ENCODE measurements at places on chromosomes 11 and 22.

DNA sequence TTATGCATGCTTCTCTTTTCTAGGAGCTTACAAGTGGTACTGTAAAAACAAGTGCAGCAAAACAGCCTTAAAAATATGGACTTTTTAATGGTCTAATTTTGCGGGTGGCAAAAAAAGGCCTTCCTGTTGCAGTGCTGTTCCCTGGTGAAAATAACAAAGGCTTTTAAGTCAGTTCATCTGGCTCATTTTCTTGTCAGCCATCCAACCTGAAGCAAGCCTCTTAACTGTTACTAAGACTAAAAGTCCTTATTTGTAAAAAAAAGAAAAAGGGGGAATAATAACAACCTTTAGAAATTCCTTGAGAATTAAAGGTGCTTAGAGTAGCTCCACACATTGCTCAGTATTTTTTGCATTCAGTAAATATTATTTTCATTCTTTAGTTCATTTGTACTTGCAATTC, 200.5 kb upstream of the CHORDC1 start:
- no peak for DNase-seq

- no peak for DNase-seq
Observed at GRCh38 chr11:113184498-113184897, 129.9 kb upstream of the TTC12 start.

GRCh38 chr11:31487848-31488247, 21.6 kb downstream of the IMMP1L start:
- DNase-seq: peak; percentile 84

DNA sequence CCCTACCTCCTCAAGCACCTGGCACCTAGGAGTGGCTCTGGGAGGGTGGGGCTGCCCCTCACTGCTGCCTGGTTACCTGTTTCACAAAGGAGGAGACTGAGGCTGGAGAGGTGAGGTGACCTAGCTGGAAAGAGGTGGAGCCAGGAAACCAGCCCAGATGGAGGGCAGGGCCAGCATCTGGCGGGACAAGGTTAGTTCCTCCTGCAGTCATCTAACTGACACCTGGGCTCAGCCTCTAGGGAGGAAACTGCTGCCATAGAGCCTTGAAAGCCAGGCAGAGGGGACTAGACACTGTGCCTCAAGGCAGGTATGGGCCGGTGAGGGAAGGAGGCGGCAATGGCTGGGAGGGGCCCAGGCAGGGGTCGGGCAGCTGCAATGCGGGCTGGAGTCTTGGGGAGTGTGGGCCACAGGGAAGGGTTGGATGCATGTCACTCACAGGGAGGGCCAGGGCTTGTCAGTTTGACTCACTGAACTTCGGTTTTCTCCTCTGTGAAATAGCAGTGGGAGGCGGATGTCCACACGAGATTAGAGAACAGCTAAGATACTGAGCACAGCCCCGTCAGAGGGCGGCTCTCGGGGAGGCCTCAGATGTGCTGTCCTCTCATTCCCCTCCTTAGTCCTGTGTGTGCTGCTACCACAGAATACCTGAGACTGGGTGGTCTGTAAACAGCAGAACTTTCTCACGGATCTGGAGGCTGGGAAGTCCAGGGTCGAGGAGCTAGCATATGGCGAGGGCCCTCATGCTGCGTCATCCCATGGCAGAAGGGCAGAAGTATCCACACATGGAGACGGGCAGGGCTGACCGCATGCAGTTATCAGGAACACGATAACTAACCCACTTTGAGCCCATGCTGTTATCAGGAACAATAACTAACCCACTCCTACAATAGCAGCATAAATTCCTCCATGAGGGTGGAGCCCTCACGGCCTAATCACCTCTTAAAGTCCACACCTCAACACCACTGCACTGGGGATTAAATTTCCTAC, 16.1 kb downstream of the MGAT3 start:
- peak; percentile 86 for DNase-seq

DNA sequence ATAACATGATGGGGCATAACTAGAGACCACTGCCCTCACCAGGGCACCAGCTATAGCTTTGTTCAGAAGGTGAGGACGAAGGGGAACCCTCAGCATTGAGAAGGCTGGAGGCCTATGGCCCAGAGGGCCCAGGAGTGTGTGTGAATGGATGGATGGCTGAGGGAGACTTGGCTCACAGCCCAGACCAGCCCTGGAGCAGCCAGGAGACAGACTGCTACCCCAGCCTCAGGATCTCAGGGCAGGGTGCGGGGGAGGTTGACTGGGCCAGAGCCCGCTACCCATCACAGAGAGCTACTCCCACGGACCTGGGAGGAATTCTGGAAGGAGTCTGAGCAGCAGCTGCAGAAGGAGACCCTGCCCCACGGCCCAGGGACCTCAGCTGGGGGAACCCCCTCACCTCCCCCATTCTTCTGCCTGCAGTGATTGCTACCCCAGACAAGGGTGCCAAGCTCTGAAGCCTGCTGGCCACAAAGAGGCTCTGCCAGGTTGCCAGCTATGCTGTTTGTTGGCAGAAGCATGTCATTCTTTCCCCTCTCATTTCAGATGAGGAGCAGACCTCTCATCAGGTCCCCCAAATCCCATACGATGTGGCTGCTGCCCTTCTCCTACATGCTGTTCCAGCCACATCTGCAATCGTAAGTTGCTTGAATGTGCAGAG, 5.4 kb upstream of the CSDC2 start:
- no peak for DNase-seq

DNA sequence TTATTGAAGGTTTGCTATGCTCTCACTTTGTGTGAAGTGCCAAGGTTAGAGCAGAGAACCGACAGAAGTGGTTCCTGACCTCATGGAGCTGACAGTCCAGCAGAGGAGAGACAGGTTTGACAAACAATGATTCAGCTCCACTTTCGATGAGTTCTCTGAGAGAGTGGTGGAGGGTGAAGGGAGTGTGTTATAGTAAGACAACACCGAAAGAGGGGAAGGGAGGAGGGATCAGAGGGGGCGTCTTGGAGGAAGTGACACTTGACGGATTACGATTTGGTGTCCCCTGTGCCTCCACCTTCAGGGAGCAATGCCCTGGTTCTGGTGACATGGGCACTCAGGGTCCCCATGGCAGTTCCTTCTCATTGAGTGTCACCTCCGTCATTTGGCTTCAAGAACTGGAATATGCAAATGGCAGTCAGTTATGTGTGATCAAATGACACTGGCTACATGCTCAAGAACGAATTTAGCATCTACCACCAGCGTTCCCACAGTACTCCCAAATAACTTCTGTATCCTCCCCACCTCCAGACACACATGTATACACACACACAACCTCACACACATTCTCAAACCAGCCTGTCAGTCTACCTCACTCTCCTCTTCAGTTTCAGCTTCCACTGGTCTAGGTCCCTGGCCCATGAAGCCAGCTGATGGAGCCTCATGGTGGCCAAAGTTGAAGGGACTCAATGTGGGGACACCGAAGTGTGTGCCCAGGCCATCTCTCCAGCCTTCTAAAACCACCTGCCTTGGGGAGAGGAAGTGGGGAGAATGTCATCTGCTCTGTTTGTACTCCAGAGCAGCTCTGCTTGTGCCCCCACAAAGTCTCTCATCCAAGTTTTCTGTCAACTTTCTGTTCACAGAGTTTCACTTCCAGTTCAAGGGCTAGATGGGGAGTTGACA, 31.4 kb upstream of the NUP160 start:
- peak; percentile 69 for DNase-seq

DNA sequence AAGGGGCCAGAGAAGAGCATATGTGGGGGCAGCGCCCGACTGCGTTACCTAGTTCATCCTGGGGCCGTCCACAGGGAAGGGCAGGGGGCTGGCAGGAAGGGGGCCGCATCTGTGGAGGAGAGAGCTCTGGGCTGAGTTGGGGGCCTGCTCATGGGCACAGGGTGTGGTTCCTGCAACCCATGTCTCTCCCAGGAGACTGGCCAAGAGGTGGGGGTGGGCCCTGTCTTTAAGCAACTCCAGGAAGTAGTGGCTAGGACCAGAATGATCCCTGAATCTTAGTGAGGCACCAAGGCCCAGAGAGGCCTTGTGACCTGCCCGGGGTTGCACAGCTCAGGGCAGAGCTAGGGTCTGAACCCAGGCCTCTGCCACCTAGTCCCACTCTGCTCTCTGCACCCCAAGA, 21.9 kb downstream of the CSNK1E start:
- DNase-seq: no peak

- no peak for DNase-seq
Observed at GRCh38 chr11:12694183-12694531, 19.9 kb downstream of the TEAD1 start.

DNA sequence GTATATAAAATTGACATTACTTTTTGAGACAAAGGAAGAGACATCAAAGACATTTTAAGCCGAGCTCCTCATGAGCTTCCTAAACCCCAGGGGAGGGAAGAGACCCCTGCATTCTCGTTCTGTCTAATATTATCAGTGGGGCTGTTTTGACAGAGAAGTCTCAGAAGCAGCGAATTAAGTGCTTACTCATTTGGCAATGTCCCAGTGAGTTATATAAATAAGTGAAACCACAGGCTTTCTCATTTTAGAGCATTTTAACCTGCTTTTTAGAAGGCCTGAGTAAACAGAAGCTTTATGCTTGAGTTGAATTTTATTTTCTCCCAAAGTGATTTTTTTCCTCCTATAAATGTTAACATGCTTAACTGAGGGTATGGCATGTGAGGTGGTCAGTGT, 23.2 kb upstream of the C1QTNF4 start:
- no peak for DNase-seq

GRCh38 chr11:60899046-60899936, 7.1 kb downstream of the PRPF19 start:
- peak; percentile 73 for DNase-seq

DNA sequence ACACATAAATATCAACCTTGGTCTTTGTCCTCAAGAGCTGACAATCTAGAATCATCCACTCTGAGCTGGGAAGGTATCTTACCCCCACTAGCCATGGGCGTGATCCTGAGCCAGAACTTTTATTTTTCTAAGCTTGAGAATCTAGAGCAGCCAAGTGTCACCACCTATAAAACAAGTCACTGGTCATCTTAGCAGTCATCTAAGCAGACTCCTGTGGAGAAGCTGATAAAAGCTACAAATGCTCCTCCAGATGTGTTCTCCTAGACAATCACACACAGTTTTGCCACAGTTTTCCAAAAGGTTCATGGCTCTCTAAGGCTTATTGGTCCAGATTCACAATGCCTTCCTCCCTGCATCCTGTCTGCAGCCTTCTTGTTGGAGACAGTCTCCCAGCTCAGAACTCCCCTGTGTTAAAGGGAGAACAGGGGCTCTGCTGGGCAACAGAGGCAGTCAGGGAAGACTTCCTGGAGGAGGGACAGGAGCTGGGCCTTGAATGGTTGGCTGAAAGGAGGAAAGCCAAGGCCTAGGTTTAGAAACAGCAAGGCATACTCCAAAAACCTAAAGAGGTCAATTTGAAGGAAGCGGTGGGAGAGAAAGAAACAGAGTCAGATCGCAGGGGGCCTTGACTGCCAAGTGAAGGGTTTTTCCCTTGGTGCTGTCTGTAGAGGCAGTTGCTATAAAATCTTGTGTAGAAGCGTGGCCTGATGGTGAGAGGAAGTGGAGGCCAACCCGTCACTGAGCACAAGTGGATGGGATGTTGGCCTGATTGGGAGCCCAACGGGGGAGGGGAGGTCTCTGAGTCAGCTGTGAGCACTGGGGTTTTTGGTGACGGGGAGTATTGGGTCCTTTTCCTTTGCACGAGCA, 42.0 kb downstream of the ALX4 start:
- DNase-seq: no peak

DNA sequence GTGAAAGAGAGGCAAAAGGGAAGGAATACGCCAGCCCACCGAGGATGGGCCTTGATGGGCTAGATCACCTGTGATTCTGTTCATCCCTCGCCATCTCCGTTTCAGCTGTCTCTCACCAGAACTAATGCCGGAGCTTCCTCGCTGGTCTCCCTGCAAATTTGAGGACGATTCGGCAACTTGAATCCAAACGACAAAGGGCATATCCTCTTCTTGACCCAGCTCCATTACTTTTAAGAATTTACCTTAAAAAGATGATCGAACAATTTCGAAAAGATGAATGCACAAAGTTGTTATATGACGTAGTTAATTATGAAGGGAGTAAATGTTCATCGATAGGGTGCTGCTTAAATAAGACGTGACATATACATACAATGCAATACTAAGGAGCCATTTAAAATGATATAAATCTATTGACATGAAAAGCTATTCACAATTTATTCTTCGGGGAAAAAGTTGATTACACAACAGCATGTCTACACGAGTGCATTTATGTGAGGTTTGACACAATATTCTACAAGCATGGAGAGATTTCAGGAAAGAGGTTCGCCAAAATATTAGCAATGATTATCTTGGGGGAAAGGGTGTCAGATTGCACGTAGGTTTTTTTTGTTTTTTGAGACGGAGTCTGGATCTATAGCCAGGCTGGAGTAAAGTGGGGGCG, 937 bp upstream of the FAM168A start:
- no peak for DNase-seq

DNA sequence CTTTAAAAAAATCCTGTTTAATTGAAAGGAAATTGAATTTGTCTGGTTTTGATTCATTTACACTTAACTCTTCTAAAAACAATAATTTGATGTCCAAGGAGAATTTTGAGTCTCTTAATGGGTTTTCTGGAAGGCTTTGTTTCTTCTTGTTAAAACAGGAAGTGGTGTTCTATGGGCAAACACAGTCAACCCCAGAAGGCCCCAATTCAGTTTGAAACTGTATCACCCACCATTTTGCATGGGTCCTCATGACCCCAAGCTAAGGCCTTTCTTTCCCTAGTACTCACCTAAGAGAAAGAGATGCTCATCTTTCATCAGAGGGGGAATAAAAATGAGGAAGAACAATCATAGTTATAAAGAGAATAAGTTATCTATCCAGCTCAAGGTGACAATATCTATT, 10.6 kb downstream of the FLI1 start:
- no peak for DNase-seq

- DNase-seq: peak; percentile 76
Observed at GRCh38 chr11:12235947-12236743, 125.8 kb downstream of the MICAL2 start.

DNA sequence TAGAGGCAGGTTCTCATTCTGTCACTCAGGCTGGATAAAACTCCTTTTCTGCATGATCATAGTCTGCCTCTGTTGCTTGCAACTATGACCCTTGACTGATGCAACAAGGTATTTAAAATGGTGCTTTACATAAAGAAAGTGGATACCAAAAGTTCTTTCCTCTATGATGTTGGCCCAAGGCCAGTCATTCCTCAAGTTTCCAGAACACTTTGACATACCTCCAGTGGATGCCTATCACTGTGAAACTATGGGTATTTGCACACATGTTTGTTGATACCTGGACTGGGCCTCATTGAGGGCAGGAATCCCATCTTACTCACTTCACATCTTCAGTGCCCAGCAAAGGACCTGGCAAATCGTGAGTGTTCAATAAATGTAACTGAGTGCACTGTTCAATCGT, 159.0 kb upstream of the ZC3H12C start:
- no peak for DNase-seq

DNA sequence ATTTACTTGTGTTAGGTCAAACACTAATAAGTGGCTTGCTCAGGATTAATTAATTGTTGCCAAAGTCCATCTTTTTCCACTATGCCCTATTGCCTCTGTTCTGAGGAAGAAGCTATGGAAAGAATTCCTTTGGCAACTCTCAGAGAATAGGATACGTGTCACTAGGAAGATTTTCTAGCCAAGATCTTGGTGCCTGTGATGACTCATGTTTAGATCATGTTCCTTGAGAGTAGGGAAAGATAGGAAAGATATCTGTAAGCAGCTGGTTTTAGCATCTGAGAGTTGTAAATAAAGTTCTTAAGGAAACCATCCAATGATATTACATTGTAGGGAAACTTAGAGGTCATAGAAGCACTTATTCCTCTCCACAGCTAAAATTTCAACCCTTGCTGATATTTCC, 15.7 kb downstream of the SLN start:
- no peak for DNase-seq

- no peak for DNase-seq
Observed at GRCh38 chr11:115673720-115674119, 169.5 kb upstream of the CADM1 start.

All from Karpas-422 (cell line).